ENCODE measurements at places on chromosomes 3 and 15. TPM values are rescaled to one million over a fixed set of nuclear protein-coding genes. Genes with fewer than 3 reads are reported as not detected.

NMB gene
- polyA plus RNA-seq = 6.5 TPM

ANO10 gene
- 21.5 TPM for polyA plus RNA-seq

ADAMTS17 gene
- not detected for polyA plus RNA-seq

- peak; percentile 17 for DNase-seq
Measured at GRCh38 chr3:31132132-31132769, 237.8 kb upstream of the GADL1 start.

DNA sequence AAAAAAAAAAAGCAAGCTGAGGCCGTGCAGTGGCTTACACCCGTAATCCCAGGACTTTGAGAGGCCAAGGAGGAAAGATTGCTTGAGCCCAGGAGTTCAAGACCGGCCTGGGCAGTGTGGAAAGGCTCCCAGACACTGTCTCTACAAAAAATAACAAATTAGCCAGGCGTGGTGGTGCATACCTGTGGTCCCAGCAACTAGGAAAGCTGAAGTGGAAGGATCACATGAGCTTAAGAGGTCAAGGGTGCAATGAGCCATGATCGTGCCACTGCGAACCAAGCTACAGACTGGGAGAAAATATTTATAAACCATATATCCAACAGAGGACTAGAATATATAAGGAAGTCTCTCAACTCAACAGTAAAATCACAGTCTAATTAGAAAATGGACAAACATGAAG is 10.0 kb downstream of the KLHDC8B start:
- DNase-seq = no peak

GRCh38 chr3:77718311-77718710 is 678.4 kb downstream of the ROBO2 start:
- DNase-seq = no peak

- no peak for DNase-seq
Measured at GRCh38 chr3:484341-484740, 287.8 kb downstream of the CHL1 start.

DNA sequence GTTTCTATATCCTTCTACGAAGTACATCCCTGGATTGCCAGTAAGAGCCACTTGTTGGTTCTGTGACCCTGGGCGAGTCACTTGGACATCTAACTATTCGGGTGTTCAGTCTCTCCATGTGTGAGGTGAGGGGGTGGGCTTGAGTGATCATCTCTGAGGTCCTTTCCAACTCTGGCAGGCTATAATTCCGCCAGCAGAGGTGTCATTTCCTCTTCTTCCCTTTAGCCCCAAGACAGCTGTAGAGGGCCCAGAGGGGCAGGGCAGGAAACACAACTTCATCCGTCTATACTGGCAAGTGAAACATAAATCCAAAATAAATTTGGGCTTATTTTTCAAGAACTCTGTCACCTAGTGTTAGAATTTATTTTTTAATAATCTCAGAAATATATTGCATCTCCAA is 38.1 kb downstream of the C2CD4A start:
- DNase-seq = no peak

DNA sequence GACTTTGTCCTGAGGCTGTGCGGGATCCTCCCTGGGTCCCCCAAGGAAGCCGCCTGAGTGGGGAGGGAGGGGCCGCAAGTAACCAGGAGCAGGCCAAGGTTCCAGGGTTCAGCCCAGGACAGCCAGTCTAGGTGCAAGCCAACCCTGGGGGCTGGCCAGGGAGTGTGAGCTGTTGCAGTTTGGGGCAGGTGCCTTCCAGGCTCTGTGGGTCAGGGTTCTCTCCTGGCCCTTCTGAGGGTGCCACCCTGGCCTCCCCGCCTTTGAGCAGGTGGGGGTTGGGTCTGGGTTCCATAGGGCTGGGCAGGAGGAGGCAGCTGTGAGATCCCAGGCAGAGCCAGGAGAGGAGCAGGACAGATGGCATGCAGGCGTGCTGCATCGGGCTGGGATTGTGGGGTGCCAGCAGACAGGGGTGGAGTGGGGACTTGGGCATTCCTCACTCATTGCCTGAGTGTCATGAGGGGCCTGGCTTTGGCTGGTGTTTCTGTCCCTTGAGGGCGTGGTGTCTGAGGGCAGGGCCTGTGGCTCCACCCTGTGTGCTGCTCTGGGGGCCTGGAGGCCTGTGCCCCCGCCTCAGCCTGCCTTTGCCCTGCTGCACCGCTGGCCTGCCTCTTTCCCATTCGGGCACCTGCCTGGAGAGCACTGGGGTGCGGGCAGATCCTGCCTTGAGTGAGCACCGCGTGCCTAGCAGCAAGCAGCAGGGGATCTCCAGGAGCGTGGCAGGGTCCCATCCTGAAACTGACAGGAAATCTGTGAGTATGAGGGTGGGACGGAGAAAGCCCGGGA is 18.4 kb downstream of the KLF13 start:
- peak; percentile 50 for DNase-seq
